ENCODE measurements at places on chromosomes 5 and 9.

- DNase-seq, result no peak
These were observed 75.1 kb upstream of the FSTL4 start for GRCh38 chr5:133687212-133688061.

GRCh38 chr5:142717582-142718215, 31.8 kb upstream of the FGF1 start:
- DNase-seq, result no peak

- no peak for DNase-seq
These were observed 73.2 kb downstream of the PIK3R1 start for GRCh38 chr5:68288707-68289134.

DNA sequence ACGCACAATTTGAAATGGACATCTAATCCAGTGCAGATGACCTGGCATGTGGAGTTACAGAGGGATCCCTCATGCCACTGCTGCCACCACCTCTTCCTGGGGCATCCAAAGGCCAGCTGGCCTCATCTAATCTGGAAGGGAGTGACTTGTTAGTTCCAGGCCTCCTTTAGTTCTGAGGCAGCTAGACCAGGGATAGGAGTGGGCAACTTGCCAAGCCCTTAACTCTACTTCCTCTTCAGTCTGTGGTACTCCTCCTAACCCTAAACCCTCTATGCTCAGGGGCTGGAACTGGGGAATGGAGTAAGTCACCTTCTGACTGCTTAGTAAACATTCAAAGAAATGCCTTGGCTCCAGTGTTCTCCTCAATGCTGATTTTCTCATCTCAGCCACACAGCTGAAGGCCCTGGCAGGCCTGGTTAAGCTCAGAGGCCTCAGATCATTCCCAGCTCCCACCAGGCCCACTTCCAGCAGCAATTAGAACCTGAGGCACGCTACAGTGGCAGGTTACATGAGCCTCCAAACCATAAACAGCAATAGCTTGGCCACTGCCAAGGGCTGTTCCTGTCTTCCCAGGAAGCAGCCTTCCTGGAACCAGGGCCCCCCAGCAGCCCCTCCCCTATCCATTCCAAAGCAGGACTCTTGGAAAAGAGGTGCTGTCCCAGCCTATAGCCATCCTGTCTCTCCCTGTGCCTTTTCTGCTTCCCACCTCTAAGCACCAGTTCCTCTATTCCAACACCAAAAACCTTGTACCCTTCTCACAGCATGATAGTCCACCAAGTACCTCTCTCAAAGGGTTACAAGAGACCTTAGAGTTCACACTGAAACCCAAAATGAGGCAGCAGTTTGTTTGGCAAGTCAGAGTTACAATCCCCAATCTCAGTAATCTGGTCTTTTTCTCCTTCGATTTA, 2.0 kb downstream of the EIF4EBP3 start:
- no peak for DNase-seq

DNA sequence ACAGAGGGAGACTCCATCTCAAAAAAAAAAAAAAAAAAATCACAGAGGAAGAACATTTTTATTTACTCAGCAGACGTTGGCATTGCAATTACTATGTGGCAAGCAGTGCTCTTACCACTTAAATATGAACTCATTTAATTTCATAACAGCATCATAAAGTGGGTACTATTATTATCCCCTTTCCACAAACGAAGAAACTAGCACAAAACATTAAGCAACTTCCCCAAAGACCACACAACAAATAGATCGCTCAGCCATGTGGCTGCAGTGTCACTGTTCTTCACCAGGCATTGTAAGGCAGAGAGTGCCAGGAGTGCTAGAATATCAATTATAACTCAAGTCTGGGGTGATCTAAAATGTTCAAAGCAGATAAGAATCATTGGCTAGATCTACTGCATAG, 69.8 kb upstream of the PLPP6 start:
- no peak for DNase-seq

DNA sequence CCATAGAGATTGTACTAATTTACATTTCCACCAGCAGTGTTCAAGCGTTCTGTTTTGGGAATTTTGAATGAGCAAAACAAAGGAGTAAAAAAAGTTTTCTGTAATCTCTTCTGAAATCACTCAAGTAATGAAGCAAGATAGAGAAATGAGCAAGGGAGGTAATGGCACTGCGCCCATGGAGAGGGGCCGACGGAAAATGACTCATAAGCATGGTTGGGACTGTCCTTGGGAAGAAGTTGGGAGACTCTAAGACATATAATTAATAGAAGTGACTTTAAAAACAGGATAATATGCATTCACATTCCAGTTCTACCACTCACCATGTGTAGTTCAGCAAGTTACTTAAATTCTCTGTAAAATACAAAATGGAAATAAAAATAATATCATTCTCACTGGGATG, 62.5 kb upstream of the C5orf46 start:
- DNase-seq, result no peak

- no peak for DNase-seq
These were observed 6.9 kb upstream of the UBAC1 start for GRCh38 chr9:135968083-135968476.

- no peak for DNase-seq
These were observed 13.1 kb upstream of the LHFPL2 start for GRCh38 chr5:78661691-78662090.

GRCh38 chr9:105401651-105402050, 46.2 kb upstream of the FSD1L start:
- DNase-seq, result no peak

- DNase-seq, result no peak
These were observed 50.2 kb upstream of the ZFAND5 start for GRCh38 chr9:72415163-72415562.

DNA sequence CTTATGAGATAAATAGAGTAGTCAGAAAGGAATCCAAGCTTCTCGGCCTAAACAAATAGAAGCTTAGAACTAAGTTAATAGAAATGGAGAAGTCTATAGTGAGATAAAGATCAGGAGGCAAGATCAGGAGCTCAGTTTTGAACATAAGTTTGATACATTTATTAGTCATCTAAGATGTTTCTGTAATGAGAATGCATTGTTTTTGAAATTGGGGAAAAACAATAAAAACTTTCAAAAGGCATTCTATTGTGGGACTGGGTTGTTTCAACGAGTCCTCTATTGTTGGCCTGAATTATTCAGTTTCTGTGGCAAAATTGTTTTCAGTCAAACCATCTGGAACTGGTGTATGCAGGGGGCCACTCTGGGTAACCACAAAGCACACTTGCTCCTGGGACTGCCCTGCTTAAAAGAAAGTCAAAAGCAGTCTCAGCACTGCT, 181.0 kb upstream of the CLINT1 start:
- no peak for DNase-seq

DNA sequence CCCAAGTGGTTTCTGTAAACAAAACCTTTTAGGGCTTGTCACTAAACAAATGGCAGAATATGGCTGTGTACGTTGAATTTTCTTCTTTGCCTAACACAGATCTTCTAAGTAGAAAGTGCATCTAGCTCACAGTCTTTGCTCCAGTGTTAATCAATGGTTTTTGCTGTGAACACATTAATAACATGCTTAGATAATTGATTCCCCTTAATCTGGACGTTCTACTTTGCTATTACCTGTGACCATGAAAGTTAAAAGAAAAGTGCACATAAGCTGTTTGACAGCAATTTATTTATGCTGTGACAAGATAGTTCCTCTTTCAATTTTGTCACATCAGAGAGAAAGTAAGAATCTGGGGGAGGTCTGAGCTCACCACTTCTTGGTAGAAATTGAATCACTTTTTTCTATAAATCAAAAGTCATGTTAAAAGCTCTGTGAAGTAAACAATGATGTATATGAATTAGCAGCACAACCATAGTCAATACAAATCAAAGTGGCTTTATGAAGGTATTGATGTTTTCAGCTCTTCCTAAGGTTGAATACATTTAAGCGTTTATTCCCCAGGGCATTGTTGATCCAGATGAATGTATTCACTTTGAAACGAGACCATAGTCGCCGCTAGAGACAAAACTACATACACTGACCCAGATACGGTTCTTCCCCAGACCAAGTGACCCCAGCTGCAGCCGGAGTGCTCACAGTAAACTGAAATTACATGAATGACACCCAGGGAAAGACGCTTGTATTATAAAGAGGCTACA, 174.6 kb upstream of the ZNF608 start:
- DNase-seq, result no peak

DNA sequence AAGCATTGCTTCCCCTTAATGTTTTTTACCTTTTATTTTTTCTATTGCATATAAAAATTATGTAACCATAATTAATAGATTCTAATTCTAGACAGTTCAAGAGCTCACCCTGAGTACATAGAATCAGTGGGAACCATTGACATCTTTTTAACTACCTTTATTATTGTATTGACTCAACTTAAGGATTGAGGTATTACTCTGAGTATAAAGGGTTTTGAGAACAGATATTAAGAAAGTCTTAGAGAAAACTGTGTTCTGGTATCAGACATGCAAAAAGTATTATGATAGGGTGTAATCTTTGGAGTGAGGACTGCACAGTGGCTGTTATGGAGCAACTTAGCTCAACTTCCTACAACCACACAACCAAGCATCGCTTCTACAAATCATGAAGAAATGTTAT, 8.9 kb downstream of the SPEF2 start:
- DNase-seq, result no peak

GRCh38 chr5:38799556-38800377, 46.0 kb upstream of the OSMR start:
- no peak for DNase-seq

DNA sequence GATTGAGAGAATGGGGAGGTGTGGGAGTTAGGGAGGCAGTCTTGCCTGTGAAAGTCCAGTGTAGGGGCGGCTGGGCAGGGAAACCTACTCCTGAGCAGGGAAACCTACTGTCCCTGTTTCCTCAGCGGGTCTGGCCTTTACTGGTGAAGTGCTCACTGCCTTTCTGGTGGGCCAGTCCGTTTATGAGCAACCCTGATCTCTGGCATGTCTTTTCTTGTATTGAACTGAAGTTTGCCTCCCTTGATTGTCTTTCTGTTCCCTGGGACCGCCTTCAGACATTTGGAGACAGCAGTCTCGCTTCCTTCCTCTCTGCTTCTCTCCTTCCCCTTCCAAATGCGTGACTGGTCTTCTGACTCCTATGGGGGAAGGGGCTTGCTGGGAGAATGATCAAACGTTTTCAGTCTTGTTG, 2.9 kb downstream of the SNX18 start:
- no peak for DNase-seq

DNA sequence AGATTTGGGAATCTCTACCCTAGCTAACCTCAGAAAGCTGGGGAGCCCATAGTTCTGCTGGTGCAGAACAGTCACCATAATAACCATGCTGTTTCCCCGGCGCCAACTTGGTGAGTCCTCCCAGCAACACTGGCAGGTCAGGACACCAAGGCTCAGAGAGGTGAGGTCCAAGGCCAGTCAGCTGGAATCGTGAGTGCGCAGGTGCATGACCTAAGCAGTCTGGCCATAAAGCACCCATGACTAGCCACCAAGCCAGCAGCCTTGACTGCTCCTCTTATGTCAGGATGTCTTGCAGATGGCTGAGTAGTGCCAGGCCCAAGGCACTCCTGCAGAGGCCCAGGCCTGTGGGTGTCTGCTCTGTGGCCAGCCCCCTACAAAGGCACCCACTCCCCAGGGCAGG, 2.6 kb downstream of the RNF44 start:
- no peak for DNase-seq

DNA sequence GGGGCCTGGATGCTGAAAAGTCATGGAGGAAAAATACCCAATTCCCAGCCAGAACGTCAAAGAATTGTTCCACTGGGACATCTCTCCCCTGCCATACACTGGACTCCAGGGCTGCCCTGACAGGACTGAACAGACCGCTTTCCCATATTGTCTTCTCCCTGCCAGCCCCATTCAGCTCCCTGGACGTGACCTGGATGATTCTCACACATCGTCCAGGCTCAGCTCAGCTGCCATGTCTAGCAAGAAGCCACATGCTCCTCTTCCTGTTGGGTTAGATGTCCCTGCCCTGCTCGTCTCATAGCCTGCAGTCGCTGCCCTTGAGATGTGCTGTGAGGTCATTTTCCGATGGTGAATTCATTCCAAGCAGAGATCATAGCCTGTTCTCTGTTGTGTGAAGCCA, 37.4 kb downstream of the FOXI1 start:
- DNase-seq, result no peak

DNA sequence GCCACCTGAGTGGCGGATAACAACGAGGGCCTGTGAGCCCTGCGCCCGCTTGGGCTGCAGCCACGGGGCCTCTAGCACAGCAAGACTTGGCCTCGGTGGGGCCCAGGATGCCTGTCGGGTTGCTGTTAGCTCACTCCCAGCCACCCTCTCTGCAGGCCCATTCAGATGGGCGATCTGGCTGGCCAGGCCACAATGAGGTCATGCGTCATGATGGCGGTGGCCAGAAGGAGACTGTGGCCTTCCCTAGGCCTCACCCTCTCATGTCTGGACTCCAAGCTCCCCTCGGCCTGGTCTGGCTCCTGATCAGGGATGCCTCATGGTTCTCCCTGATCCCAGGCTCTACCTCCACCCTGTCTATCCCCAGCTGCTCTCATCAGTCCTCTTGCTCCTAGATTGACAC, 19.0 kb upstream of the TCOF1 start:
- DNase-seq, result no peak

DNA sequence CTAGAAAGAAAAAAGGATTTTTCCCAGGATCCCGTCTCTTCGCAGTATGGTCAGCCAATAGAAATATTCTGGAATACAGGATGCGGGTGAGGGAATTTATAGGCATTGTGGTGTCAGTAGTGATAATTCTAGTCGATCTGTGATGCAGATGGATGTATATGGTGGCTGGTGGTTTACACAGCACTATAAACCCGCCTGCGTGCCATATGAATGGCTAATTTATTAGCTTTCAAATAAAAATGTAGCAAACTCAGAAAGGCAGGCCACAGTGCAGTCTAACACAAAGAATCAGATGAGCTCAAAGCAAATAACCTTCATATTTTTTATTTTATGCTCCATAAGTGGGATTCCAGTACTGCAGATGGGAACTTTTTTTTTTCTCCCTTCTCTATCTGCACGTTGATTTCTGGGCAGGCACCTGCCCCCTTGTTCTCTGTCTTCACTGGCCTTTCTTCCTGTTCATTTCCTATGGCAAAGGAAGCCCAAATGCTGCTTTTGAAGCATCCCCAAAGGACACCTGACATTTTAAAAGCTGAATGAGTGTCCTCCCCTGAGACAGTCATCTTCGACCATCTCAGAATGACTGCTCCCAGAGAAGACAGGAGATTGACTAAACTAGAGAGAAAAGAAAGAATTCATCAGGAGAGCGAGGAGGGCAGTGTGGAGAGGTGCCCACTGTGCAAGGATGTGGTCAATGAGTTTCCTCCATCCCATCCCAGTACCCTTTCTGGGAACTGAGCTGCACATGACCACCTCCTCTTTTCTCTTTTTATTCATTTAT, 52.1 kb downstream of the SEMA6A start:
- no peak for DNase-seq

- DNase-seq, result no peak
These were observed 176.4 kb upstream of the PLPPR1 start for GRCh38 chr9:100852088-100852487.

- DNase-seq, result no peak
These were observed 31.0 kb downstream of the TTC1 start for GRCh38 chr5:160039810-160040470.

- no peak for DNase-seq
These were observed 443.5 kb downstream of the PLK2 start for GRCh38 chr5:58016358-58016757.
